ENCODE measurements at places on chromosomes 3 and 15.

- no peak for DNase-seq
These were observed 870.3 kb downstream of the NAALADL2 start for GRCh38 chr3:175729466-175729865.

- DNase-seq, result no peak
These were observed 154.8 kb upstream of the LRIG1 start for GRCh38 chr3:66655671-66656070.

GRCh38 chr15:75738647-75739325 is 26.1 kb upstream of the CSPG4 start:
- DNase-seq, result peak; percentile 99

DNA sequence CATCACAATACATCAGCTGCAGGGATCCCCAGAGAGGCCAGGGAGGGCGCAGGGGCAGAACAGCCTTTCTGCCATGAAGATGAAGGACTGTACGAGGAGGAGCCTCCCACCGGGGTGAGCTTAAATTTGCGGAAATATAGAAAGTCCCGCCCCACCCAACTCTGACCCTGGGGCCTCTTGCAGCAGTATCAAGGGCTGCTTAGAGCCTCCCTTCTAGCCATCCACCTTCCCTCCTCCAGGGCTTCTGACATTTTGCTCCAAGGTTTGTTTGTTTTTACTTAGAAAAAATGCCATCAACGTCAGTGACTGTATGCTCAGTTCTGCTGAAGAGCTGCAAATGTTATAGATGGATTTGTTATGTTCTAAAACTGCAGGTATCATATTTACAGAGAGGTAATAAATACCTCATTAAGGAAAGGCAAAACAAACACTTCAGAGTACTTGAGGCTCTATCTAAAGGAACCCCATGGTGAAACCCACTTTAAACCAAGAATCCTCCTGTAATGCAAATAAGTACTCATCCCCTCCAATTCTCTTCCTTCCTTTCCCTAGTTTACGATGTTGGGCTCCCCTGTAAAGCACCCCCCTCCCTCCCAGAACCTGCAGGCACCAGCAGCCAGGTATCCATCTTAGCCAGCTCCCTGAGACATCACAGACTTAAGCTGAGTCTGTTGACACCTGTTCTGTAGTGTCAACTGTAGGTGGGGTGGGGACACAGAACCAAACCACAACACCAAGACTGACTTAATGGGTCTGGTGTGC is 30.5 kb downstream of the RFTN1 start:
- DNase-seq, result no peak

GRCh38 chr3:125051205-125051604 is 4.6 kb downstream of the HEG1 start:
- DNase-seq, result no peak

GRCh38 chr15:70492240-70493177 is 270.8 kb downstream of the UACA start:
- peak; percentile 96 for DNase-seq

GRCh38 chr15:36495456-36495991 is 83.9 kb upstream of the CDIN1 start:
- no peak for DNase-seq

DNA sequence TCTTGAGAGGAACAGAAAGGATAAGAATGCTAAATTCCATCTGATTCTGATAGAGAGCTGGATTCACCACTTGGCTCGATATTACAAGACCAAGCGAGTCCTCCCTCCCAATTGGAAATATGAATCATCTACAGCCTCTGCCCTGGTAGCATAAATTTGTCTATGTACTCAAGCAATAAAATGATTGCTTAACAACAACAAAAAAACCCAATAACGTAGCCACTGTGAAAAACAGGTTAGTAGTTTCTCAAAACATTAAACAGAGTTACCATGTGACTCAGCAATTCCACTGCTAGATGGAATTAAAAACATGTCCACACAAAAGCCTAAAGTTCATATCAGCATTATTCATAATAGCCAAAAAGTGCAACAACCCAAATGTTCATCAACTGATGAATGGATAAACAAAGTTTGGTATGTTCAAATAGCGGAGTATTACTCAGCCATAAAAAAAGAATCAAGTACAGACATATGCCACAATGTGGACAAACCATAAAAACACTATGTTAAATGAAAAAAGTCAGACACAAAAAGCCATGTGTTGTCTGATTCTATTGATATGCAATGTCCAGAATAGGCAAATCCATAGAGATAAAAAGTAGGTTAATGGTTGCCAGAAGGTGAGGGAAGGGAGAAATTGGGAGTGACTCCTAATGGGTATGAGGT is 16.8 kb downstream of the BCL2L10 start:
- no peak for DNase-seq

GRCh38 chr3:185582871-185583270 is 3.2 kb upstream of the SENP2 start:
- no peak for DNase-seq

- no peak for DNase-seq
These were observed 7.1 kb downstream of the ECE2 start for GRCh38 chr3:184282941-184283340.

DNA sequence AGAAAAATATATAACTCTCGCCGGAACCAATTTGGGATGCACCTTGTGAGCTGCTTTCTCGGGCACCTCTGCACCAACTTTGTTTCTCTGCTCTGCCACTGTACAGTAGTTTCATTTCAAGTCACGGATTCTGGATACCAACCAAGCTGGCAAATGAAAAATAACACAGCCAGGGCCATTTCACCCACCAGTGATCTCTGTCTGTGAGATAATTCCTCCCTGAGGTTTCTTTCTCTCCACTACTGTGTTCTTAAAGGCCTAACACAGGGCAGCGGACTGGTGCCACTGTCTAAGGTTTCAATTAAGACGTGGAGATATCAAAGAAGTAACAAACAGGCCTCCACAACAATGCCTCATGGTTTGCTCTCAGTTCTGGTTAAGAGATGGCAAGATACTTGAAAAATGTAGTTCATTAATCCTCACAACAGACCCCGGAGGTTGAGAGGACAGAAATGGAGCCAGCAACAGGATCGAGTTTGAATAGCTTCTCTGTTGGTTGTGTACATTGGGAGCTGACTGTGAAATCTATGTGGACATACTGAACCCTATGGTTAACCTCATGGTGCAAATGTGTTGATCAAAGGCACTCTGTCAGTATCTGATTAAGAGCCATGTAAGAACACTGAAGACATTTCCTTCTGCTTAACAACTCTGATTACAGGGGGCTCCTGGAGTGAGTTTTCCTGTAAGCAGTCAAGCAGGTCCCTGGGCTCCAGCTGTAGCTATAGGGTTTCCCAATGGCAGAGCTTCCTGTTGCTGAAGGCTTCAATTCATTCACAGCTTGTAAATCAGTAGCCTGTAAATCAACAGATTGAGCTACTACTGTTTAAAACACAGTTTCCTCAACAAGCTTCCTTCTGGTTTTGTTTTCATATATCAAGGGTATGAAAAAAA is 470.5 kb downstream of the EPHA3 start:
- DNase-seq, result no peak

DNA sequence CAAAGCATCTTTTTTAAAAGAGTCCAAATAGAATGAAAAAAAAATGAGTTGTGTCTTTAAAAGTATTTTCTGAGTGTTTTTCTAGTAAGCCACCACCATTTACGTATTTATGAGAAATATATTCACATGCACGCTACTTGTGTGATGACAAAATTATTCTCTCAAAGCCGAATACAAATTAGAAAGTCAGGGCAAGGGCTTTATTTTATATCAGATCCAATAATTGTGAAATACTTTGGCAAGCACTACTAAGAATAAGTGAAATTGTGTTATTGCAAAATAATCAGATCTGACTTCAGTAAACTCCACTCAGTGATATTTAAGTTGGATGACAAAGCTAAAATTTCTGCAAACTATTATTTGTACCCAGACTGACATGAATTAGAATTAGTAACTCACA is 589.3 kb upstream of the KCNMB2 start:
- DNase-seq, result no peak

- peak; percentile 13 for DNase-seq
These were observed 38.7 kb downstream of the ROBO1 start for GRCh38 chr3:79729096-79729495.

GRCh38 chr3:16266714-16267113 is 1.7 kb downstream of the OXNAD1 start:
- DNase-seq, result no peak

DNA sequence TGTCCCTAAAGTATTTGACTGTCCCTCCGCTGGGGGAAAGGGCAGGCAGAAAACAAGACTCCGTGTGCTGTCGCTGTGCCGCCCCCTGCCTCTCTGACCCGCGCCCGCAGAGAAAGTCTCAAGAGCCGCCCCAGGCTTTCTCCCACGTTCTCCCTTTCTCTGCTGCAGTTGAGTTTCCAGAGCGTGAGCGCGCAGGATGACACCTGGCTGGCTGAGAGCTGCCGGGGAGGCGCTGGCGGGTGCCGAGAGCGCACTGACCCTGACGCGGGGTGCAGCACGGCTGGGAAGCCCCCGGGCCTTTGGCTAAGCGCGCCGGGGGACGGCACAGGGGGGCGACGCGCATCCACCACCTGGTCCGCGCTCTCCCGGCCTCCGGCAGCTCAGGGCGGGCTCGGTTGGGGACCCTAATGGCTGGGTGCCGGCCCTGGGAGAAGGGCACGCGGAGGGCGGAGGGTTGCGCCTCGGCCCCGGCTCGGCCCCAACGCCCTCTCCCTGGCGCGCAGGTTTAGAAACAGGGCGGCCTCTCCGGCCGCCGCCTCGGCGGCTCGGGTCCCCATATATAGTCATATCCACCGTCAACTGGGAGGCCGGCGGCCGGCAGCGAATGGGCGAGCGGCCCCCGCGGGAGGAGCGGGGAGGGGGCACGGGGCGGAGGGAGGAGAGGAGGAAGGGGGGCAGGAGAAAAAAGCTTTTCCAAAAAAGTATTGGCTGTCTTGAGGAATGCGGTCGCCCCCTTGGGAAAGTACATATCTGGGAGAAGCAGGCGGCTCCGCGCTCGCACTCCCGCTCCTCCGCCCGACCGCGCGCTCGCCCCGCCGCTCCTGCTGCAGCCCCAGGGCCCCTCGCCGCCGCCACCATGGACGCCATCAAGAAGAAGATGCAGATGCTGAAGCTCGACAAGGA is at the start of gene TPM1:
TSS of gene TPM1 (plus strand) at position 774 of the 903 bp plus-strand sequence. CDS start at position 857, 83 bp downstream.
- DNase-seq, result peak; percentile 94

DNA sequence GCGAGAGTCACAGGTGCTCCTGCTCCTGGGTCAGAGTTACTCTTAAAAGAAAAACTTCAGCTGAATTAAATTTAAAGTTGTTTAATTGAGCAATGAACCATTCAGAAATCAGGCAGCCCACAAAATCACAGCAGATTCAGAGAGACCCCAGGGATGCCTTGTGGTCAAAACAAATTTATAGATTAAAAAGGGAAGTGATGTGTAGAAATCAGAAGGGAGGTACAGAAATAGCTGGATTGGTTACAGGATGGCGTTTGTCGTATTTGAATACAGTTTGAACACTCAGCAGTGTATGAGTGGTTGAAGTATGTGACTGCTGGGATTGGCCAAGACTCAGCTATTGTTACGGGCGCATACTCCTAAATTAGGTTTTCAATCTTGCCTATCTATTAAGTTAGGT is 58.6 kb downstream of the UACA start:
- DNase-seq, result no peak

DNA sequence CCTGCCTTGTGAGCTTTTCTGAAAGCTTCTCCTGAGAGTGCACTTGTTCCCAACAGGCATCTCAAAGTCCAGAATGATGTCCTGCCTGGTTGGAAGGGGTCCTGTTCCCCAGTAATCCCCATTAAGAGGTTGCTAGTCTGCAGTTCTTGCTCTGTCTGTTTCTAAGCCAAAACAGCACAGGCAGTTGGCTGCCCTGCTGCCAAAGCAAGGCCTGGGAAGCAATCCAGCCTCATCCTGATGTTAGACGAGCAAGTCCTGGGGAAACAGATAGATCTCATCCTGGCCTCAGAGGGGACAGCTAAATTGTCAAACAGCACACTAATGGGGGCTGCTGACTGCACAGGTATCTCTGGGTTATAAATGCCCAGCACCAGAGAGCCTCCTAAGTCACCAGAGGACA is 198.0 kb downstream of the EPHB1 start:
- DNase-seq, result no peak

GRCh38 chr15:68272721-68273271 is 4.7 kb upstream of the FEM1B start:
- DNase-seq, result no peak

- DNase-seq, result no peak
These were observed 106.5 kb upstream of the EPHA3 start for GRCh38 chr3:89000886-89001285.

GRCh38 chr15:21261965-21262850 is 178.1 kb downstream of the POTEB3 start:
- no peak for DNase-seq

GRCh38 chr3:63912768-63913588 is 795 bp upstream of the SCAANT1 start:
- DNase-seq, result peak; percentile 69

- DNase-seq, result no peak
These were observed 10.5 kb downstream of the MTMR14 start for GRCh38 chr3:9659849-9660248.

DNA sequence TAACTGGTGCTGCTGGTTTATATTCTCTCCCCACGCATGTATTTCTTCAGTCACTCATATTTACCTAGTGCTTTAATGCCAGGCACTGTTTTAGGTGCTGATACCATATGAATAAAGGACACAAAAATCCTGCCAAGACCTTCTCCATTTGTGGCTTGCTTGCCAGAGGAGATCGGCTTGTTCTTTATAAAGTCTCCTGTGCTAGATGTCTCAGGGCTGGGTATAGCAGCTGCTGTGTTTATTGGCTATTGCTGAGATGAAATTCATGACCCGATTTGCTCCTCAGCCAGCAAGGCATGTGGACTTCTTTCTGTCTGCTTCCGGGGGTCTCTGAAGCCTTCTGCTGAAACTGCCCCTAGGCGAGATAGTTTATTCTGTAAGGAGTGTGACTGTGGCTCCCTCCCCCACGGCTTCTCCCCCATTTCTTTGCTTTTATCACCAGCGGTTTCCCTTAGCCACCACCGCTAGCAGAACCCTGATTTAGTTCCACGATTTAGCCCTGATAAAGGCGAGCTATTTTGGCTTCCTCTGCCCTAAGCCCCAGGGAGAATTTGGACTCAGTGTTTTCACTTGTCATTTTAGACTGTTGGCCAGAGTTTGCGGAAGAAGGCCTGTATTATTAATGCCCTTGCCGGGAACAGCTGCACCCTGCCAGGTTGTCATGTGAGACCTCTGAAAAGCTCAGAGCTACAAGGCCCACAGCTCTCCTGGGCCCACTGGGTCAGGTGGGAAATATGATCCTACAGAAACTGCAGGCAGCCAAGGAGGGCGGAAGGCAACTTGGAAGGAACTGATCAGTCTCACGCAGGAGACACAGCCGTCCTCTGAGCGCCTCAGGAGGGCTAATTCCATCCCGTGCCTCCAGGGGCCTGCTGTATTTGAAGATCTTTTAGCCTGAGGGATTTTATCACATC is 46.8 kb downstream of the ST6GAL1 start:
- no peak for DNase-seq

DNA sequence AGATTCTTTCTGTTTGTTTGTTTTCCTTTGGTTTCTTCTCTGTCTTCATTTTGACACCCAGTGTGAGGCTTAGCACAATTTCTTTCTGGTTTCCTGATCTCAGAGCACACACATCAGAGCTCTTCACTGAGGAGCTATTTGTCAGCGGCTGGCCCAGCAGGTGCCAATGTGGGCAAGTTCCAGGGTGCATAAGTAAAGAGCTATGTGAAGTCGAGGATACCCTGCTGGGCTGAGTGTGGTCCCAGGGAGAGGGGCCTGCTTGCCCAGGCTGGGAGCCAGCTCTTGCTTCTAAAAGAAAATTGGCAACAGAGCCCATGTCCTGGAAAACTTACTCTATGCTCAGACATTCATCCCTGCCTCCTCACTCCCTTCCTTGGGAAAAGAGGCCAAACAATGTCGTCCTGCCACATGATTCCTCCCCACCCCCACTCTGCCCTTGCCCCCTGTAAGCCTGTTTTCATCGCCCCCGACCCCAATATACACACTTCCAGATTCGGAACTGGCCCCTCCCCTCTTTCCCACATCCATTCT is 101.2 kb downstream of the ST8SIA2 start:
- no peak for DNase-seq

GRCh38 chr3:178560759-178561158 is 24.5 kb downstream of the KCNMB2 start:
- no peak for DNase-seq

Data from urothelium cell line (cell line).